ENCODE measurements at places on chromosomes 4 and X.
A peak's percentile ranks its signal among the peaks of the same experiment; 100 is the strongest.

DNA sequence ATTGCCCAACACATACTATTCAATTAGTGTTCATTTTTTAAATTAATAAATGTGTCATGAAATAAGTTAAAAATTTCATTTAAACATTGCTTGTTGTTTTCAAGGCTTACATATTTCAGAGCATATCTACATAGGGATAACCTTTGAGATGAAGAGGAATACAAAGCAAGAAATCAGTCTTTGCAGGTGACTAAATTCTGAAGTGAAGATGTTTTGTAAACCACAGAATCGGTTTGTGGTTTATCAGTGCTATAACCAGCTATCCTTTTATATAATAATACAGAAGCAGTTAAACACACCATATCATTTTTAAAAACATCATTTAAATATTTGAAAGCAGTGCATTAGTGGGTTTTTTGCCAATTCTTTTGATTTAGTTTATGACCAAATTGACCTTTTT, 26.9 kb downstream of the FAM241A start:
- peak; percentile 18 for DNase-seq

GRCh38 chrX:150587585-150588503, 19.4 kb downstream of the MTM1 start:
- peak; percentile 60 for DNase-seq

DNA sequence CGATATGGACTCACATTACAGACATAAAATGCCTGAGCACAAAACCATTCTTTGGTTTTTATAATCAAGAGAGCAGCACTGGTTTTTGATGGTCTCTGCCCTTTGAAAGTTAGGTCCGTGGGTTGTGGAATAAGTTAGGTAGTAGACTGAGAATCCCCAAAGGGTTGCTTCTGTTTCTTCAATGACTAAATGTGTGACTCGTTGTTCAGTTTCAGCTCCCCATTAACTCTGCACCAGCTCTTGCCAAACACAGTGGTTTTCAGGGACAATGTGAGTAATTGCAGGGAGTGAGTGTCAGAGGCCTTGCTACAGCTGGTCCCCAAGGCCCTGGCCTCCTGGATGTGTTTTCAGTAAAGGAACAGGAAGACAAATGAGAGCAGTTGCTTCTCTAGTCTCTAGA, 24.8 kb downstream of the SMIM20 start:
- no peak for DNase-seq

DNA sequence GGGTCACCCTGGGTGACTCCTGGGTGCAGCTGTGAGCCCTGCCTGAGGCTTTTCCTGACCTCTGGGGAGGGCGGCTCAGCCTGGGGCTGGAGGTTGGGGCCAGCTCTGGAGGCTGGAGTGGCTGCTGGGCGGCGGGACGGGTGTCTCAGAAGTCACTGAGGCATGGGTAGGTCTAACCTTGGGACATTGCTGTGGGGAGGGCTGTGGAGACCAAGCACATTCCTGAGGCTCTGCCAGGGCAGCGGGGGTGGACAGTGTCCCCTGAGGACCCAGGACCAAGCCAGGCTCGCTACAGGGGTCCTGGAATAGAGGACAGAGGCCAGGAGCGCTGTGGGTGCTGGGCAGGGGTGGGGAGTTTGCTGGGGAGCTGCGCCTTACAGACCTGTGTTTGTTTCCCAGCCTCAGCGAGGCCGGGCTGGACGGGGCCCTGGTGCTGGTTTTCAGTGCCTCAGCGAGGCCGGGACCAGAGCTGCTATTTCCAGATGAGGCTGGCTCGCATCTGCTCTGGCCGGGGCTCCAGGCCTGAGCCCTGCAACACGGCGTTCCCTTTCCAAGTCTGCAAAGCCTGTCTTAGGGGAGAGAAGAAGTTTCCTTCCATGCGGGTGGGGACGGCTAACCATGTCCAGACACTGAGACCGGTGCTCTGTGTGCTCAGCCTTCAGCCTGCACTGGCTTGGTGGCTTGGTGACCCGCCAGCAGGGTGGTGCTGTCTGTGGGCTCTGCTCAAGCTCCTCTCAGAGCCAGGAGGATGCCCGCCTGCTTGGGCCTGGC, 3.0 kb upstream of the SLC25A6 start:
- no peak for DNase-seq

DNA sequence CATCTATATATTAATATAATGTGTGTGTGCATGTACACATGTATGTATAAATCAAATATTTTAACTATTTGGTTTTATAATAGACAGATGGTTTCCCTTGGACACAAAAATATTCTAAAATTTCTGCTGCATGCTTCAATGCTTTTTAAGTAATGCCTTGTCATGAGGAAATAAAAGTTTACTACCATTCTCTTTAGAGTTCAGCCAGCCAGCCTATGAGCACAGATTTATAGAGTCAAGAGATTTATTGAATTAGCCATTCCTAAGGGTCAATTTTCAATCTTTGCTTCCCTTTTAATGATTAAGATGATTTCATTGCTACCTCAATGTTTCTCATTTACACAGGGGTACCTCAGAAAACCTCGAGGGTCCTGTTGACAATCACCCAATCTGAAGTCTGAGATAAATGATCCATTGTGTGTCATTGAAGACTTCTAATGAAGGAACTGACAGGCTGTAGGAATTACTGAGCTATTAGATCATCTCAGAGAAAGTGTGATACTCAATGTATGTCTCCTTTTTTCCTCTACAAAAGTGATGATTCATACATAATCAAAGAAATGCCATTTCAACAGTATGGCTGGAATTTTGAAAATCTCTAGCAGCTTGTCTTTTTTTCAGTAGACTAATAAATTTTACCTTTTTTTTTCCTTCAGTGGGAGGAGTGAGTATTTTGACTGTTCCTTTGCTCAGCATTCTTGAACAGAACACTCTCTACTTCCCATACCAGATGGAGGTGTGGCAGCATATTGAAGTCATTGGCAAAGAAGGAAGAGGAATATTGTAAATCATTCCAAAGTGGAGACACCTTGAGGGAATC, 222.6 kb upstream of the PCDH18 start:
- no peak for DNase-seq

- no peak for DNase-seq
These were observed 32.3 kb downstream of the VEGFC start for GRCh38 chr4:176760471-176760870.

GRCh38 chrX:107102980-107103379, 15.6 kb downstream of the RBM41 start:
- DNase-seq, result no peak

GRCh38 chr4:147103403-147103946, 157.8 kb upstream of the TTC29 start:
- no peak for DNase-seq

- no peak for DNase-seq
These were observed at the start of gene RBM46 for GRCh38 chr4:154781126-154781982. Gene RBM46 (plus strand): TSS chr4:154781272. CDS start chr4:154796753, 15,481 bp downstream.

DNA sequence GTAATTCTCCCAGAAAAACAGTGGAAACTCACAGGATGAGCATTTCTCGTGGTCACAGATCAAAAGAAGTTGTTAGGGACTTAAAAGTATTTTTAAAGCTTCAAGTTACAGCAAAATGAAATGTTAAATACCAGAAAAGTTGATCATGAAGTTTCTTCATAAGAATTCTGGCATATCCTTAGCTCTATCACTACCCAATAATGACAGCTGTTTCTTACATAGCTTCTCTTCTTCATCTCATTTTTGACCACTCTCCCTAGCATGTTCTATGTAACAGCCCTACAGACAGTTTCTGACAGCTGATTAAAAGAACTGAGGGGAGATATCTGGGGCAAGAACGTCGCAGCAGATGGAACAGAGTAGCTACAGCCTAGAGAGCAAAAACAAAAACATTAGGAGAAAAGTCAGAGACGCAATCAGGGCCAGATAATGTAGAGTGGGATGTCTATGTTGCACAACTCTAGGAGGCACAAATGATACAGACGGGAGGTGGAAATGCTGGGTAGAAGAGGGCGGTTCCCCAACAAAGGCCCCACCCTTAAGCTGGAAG, 108.7 kb downstream of the CORIN start:
- DNase-seq, result no peak

DNA sequence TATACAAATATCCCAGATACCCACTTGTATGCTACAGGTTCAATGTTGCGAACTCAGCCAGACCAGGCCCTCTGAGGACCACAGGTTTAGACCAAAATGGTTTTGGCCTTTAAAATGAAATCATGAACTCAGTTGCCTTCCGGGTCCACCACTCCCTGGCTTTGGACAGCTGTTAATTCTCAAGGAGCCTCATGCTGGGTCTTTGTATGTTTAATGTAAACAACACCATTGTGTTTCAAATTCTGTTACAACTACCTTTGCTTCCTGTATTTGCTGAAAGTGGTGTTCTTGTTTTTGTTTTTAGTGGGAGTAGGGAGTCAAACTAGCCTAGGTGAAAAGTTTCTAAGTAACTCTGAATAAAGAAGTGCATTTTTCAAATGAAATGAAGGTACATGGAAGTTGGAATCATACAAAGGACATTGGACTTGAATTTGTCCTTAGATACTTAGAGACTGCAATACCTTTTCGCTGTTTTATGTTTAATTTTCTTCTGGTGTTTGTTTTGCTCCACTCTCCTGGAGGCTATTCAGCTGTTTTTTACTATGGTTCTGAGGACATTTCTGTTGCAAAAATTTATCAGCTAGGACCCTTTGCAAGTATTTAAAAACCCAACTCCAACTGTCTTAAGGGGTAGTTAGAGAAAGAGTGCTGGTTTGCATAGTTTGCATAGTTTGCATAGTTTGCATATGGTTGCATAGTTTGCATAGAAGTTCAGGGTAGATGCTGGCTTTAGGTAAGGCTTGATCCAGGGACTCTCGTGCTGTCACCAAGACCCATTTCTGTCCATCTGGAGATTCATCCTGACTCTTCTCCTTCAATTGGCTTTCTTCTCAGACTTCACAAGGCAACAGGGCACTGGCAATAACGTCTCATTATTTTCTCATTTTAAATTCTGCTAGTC, 70.1 kb downstream of the MID1IP1 start:
- no peak for DNase-seq

DNA sequence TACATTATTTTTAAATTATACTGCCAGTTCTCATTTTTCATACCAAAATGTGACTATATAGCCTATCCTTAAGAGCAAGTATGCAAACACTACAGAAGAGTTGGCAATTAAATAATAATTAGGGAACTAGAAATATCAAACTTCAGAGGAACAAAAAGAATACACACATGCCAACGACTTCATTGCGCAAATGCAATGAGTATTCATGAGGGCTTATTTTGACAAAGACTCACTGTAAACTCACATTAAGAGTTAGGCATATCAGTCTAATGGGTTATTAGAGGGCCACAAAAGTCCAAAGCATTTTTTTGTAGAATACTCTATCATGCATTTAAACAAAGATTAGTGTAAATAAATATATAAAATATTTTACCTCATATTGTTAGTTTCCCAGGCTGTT, 31.6 kb downstream of the SLC10A7 start:
- no peak for DNase-seq

- no peak for DNase-seq
These were observed 167.1 kb upstream of the AADAT start for GRCh38 chr4:170256807-170257206.

DNA sequence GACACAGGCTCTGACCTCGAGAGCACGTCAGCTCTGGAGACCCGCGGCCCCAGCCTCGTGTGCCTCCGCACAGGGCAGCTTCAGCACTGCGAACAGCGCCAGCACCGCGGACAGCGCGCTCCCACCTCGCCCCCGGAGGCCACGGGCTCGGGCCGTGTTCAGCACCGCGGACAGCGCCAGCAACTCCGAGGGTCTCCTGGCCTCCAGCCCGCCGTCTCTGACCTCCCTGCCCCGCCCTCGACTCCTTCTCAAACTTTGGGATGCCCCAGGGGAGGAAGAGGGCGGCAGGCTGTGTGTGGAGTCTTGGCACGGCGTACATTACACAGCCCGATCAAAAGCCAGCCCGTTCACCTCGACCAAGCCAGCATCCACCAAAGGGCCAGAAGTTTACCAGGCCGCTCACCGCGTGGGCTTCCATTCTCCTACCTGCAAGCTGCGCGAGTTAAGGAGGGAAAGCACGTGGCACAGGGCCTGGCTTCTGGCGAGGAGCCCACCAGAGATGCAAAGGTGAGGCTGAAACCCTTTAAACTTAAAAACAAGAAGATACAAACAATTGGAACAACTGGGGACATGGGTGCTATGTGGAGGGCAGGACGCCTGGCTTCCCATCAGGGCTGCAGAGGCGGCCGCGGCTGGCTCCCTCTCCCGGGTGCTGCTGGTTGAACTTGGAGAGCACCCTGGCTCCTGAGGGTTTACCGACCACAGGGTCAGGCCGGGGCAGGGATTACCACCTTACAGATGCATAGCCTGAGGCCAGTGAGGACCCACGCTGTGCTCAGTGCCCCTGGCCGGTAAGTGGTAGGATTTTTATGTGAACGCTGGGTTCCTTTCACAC, 4.5 kb upstream of the NKX1-1 start:
- peak; percentile 28 for DNase-seq

DNA sequence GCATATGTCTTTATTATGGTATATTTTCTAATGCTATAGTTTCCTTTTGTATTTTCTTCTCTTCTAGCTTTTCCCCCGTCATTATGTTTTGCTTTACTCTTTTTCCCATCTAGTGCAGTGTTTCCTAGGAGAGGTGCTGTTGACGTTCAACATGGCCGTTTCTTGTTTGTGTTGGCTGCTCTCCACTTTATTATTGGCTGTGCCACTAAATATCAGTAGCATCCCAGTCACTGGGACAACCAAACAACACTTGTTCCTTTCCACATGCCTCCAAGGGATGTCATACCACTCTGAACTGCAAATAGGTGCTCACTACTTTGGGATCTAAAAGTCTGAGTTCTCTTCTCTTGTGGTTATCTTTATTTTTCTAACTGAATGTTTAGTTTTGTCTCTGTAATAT, 26.5 kb downstream of the GBA3 start:
- DNase-seq, result no peak

- no peak for DNase-seq
These were observed 27.6 kb upstream of the PGRMC1 start for GRCh38 chrX:119208401-119209057.

DNA sequence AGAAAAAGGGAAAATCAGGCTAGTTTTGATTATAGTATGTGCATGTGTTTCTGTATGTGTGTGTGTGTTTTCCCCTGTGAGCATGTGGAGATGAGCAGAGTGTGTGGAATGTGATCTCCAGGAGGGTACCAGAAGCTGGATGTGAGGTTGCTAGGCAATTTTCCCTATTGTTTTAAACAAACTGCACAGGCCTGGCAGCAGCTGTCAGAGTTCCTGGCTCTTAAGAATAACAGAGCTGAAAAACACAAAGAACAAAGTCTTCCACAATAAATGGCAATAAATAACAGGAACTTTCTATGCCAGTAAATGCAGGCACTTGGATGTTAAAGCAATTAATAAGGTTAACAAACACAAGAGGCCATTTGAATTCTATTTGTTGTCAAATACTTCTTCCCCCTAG, 344.6 kb upstream of the CTSO start:
- DNase-seq, result no peak

Measured in CD4-positive, alpha-beta T cell treated with Interleukin-10 for 1 hour (primary cell).